ENCODE measurements at places on chromosomes 4 and X.

DNA sequence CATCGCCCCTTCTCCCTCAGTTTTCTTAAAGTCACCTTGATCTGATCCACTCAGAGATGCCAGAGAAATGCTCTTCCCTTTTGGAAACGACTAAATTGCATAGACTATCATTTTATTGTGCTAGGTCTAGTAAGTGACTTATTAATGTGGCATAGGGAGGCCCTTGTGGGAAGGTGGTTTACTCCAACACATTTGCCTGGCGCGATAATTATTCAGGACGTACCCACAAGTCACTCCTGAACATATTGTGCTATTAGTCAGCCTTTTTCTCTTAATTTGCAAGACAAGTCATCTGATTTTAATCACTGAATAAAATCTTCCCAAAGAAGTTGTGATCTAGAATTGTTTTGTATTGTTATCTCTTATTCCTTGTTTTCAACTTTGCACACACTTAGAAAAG, 7.6 kb downstream of the ENPEP start:
- no peak overlapping the region for H3K4me3 ChIP-seq
- DNase-seq: no peak
- H3K27me3 ChIP-seq: no peaks in the 10 kb centered on the region

DNA sequence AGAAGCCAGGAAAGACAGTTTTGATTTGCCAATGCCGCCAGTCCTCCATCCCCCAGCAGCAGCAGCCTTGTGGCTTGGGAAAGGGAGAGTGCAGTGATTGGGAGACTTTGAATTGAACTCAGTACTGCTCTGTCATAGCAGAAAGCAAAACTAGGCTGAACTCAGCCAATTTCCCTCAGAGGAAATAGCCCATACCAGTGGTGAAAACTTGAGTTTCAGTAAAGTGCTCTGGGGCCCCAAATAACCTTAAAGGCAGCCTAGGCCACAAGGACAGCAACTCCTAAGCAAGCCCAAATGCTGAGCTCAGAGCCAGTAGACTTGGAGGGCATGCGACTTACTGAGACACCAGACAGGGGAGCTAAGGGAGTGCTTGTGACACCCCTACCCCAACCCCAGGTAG, 2.0 kb upstream of the PROM1 start:
- no peak overlapping the region for H3K4me3 ChIP-seq
- no peak for DNase-seq
- peaks cover 5% of the 10 kb centered on the region for H3K36me3 ChIP-seq
- H3K27me3 ChIP-seq: peaks cover 5% of the 10 kb centered on the region
- no peak overlapping the region for H3K27ac ChIP-seq

GRCh38 chrX:39629001-39629400, 468.8 kb downstream of the BCOR start:
- DNase-seq: no peak
- H3K27ac ChIP-seq: no peak overlapping the region
- peaks cover 4% of the 10 kb centered on the region for H3K4me1 ChIP-seq
- peaks cover 1% of the 10 kb centered on the region for H3K36me3 ChIP-seq
- H3K4me3 ChIP-seq: no peak overlapping the region
- H3K27me3 ChIP-seq: no peaks in the 10 kb centered on the region

DNA sequence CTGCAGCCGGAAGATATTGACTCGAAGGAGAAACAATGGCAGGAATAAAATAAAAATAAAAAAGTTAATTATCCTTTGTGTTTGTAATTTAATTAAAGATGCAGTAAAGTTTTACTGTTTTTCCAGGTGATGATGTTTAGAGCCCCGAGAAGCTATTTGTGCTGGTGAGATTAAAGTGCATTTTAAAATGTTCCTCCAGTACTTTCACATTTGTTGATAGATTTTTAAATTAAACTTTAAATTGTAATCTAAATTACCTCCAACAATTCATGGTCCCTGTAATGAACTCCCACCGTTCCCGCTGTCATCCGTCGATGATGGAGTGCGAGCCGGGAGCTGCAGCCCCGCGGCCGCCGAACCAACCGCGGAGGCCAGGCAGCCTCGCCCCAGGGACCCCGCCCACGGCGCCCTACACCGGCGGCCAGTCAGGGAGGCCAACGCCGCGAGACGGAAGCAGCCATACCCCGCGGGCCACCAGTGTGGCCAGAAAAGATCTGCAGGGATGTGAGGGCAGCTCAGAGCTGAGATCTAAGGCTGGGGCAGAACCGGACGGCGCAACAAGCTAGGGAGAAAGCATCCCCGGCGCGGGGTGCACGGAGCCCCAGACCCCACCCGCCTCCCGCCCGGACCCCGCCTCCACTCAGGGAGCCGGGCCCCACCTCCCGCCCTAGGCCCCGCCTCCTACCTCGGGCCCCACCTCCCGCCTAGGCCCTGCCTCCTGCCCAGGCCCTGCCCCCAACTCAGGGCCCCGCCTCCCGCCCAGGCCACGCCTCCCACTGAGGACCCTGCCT, 104.0 kb downstream of the FAM53A start:
- no peaks in the 10 kb centered on the region for H3K36me3 ChIP-seq
- no peaks in the 10 kb centered on the region for H3K27me3 ChIP-seq
- DNase-seq: peak; percentile 97
- no peaks in the 10 kb centered on the region for H3K4me1 ChIP-seq

DNA sequence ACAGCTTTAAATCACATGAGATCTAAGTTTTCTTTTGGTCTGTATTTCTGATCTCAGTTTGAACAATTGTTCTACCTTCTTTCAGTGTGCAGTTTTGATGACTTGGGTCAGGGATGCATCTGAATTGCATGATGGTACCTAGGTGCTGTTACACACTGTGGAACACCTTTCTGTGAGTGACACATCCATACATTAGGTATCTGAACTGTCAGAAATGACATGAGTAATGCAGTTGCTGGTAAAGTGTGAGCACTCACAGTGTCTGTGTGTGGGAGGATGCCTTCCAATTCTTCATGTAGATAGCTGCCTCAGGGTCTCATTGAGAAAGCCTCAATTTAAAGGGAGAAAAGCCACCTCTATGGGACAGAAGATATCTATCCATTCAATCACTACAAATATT, 411.9 kb downstream of the PPARGC1A start:
- no peak overlapping the region for H3K27ac ChIP-seq
- H3K36me3 ChIP-seq: no peaks in the 10 kb centered on the region

DNA sequence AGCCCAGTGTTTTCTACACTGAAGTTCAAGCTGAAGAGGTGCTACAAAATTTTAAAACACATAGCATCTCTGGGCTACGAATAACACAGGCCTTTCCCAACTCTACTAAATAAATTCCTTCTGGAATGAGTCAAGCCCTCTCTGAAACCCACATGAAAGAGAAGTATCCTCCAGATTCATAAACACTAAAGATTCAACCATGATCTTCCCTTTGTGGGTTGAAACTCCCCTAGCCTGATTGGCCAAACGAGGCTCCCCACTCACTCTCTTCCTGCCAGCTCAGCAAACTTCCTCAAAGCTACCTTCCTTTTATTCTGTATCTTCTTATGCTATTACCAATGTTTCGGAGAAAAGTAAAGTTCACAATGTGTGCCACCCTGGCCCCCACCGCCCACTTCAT, 95.4 kb downstream of the NKX6-1 start:
- no peak overlapping the region for H3K4me3 ChIP-seq
- H3K36me3 ChIP-seq: no peaks in the 10 kb centered on the region
- H3K27me3 ChIP-seq: no peaks in the 10 kb centered on the region
- no peak overlapping the region for H3K27ac ChIP-seq
- H3K4me1 ChIP-seq: no peaks in the 10 kb centered on the region

DNA sequence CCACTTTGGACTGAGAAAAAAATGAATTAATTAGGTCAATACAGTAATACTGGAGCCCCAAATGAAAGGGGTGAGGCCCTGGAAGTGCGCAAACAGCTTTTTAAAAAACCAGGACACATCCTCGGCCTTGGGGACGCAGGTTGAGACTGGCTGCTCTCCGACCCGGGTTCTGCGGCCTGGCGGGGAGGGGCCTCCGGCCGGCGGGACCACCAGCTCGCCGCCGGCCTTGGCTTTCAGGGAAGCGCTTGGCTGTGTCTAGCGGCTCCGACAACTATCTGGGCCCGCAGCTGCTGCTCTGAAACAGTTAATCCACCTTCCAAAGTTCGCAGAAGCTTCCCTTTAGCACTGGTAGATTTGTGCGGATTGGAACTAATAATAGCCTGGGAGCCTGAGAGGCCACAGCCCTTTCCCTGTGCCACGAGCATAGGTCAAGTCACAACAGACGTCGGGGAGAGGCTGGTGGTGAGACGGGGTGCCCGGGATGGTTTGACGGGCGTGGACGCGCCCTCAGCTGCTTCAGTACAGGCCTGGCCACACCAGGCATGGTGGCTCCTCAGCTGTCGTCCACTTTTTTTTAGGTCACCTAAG, 1.1 kb upstream of the SEL1L3 start:
- H3K27me3 ChIP-seq: no peaks in the 10 kb centered on the region
- no peak overlapping the region for H3K27ac ChIP-seq
- peaks cover 8% of the 10 kb centered on the region for H3K36me3 ChIP-seq
- H3K4me1 ChIP-seq: peaks cover 11% of the 10 kb centered on the region
- H3K4me3 ChIP-seq: peak overlapping the region; percentile 85

DNA sequence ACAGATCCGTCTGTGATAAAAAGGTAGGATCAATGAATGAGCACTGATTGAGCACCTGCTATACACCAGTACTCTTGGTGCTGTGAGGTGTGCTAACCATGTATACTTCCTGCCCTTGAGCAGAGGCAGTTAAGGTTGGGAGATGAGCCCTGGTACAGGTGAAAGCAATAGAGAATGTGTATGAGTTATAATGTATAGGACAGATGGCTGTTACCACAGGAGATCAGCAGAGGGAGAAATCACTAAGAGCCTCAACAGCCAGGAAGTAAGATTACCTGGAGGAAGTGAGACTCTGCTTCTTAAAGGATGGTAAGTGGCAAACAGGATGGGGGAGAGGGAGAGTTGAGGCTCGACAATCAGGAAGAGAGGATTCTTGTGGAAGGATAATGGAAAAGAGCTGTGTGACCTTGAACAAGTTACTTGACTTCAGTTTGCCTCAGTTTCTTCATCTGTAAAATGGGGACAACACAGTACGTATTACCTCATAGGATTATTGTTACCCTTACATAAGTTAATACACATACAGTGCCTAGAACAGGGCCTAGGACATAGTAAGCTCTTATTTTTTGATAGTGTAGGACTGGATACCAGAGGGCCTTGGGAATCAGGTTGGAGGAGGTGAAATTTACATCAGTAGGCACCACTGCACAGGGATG, 9.1 kb downstream of the CXCR3 start:
- no peaks in the 10 kb centered on the region for H3K27me3 ChIP-seq
- no peaks in the 10 kb centered on the region for H3K4me1 ChIP-seq
- no peak overlapping the region for H3K4me3 ChIP-seq

DNA sequence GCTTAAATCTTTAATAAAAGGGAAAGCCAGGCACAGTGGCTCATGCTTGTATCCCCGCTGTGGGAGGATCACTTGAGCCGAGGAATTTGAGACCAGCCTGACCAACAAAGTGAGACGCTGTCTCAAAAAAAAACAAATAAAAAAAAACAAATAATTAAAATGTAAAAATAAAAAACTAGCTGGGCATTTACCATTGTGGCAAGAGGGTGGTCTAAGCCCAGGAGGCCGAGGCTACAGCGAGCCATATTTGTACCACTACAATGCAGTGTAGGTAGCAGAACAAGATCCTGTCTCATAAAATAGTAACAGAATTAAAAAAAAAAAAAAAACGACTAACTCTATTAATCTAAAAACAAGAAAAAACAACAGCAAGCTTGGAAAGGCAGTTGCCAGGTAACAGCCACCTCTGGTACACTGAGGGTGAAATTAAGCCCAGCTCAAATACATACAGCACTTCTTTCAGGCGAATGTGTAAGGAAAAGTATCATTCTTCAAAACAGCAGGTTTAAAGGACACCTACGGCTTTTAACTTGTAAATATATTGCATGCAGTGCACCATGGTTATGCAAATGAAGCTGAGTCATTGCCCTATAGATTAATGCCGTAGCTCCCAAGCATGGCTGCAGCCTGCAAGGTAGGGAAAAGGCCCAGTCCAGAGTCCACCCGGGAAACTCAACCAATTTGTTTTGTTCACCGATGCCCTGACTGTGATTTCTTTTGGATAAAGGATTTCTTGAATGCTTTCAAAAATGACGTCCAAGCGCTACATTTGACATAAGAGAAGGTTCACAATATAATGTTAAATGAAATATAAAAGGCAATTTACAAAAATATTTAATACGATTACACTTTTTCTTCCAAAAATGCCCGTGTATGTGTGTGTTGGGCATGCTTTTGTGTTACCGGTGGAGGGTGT, 14.5 kb upstream of the TXLNG start:
- DNase-seq: peak; percentile 83
- peaks cover 5% of the 10 kb centered on the region for H3K36me3 ChIP-seq
- H3K27me3 ChIP-seq: no peaks in the 10 kb centered on the region
- peak overlapping the region; percentile 98 for H3K27ac ChIP-seq

DNA sequence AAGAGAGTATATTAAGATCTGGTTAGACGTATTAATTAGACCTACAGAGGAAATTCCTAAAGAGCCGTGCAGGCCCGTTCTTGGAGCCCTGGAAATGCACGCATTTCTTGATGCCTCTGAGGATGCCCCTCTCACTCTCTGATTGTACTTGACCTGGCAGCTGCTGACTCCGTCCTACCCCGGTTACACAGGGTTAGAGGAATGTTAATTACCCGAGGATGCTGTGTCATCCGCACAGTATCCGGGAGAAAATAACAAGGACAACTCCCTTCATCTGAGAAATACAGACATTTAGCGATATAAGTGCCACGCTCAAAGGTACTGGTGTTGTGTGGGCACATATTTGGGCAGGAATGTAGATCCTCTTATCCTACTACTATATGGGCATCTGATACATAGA, 404.6 kb upstream of the FAT1 start:
- no peak overlapping the region for H3K27ac ChIP-seq
- H3K27me3 ChIP-seq: no peaks in the 10 kb centered on the region
- no peak overlapping the region for H3K4me3 ChIP-seq
- DNase-seq: no peak
- H3K36me3 ChIP-seq: no peaks in the 10 kb centered on the region

- no peaks in the 10 kb centered on the region for H3K4me1 ChIP-seq
- H3K27ac ChIP-seq: no peak overlapping the region
- no peaks in the 10 kb centered on the region for H3K36me3 ChIP-seq
- H3K27me3 ChIP-seq: no peaks in the 10 kb centered on the region
Measured at GRCh38 chrX:22889819-22890218, 109.9 kb upstream of the DDX53 start.

- no peaks in the 10 kb centered on the region for H3K4me1 ChIP-seq
- no peak overlapping the region for H3K27ac ChIP-seq
- no peak for DNase-seq
- H3K36me3 ChIP-seq: no peaks in the 10 kb centered on the region
Measured at GRCh38 chr4:1038948-1039492, 27.6 kb downstream of the FGFRL1 start.

Data from H9 (cell line).